ENCODE measurements at places on chromosomes 5 and 9. TPM values are rescaled to one million over a fixed set of nuclear protein-coding genes. Genes with fewer than 3 reads are reported as not detected.

- peak; percentile 35 for DNase-seq
Observed at GRCh38 chr9:92668746-92669526, 995 bp downstream of the IPPK start.

The CDH9 gene
- not detected for total RNA-seq

The NRG2 gene
- 10.4 TPM for total RNA-seq

DNA sequence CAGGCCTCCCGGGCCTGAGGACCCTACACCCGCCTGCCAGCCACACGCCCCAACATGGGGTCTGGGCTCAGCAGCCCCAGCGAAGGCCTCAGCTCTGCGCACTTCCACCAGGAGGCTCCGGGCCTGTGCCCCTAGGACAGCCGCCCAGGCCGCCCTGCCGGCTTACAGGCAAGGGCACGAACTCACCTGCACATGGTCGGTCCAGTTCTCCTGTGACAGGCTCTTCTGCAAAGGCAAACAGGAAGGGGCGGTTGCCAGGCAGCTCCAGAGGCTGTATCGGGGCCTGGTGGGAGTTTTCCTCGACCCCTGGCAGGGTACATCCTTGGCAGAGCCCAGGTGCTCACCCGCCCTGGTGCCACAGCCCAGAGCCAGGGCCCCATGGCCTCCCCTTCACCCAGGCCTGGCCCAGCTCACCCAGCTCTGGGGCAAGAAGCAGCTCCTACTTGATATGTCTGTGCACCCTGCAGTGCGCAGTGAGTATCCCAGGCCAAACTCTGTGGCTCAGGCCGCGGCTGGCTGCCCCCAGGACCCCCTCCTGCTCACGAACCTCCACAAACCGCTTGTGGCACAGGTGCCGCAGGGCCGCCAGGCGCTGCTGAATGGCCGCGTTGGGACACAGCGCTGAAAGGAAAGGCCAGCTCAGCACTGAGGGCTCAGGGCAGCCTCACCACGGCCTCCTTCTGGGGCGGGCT, 52.2 kb upstream of the NRARP start:
- DNase-seq, result no peak

- DNase-seq, result no peak
Observed at GRCh38 chr5:169557838-169558237, 25.7 kb upstream of the SPDL1 start.

- DNase-seq, result peak; percentile 73
Observed at GRCh38 chr5:15821506-15821905, 321.5 kb downstream of the FBXL7 start.

DNA sequence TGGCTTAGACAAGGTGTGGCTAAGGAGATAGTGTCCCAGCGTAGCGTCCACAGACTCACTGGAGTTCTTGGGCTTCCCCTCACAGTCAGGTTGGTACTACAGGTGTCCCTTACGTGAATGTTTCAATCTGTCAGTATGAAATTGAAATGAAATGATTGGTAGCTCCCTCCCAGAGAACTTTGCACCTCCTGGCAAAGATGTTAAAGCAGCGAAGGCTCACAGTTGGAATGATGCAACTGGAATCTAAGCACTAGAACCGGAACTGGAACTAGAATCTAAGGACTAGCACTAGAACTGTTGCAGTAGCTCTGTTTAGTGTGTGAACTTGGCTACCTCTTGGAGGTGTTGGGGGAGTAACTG, 1.1 kb downstream of the SLC31A1 start:
- no peak for DNase-seq

The GADD45G gene
- total RNA-seq, result not detected

The SOHLH1 gene
- not detected for total RNA-seq

DNA sequence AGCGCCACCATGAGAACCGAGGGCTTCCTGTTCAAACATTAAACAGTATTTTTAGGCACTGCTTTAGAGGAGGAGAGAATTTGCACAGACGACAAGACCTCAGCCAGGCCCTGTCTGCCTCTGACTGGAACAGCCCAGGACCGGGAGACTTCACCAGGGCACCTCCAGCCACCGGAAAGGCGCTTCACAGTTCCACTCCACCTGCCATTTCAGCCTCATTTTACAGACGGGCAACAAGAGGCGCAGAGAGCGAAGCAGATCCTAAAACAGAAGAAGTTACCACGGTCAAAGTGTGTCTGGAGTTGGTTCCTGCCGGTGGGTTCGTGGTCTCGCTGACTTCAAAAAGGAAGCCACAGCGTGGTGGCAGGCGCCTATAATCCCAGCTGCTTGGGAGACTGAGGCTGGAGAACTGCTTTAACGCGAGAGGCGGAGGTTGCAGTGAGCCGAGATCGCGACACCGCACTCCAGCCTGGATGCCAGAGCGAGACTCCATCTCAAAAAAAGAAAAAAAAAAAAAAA, 28.4 kb downstream of the COL23A1 start:
- DNase-seq, result no peak

GRCh38 chr5:1075555-1075881, 36.3 kb downstream of the SLC12A7 start:
- no peak for DNase-seq

The RANBP17 gene
- 8.4 TPM for total RNA-seq

GRCh38 chr5:171578829-171579491, 159.5 kb downstream of the FGF18 start:
- DNase-seq, result no peak

DNA sequence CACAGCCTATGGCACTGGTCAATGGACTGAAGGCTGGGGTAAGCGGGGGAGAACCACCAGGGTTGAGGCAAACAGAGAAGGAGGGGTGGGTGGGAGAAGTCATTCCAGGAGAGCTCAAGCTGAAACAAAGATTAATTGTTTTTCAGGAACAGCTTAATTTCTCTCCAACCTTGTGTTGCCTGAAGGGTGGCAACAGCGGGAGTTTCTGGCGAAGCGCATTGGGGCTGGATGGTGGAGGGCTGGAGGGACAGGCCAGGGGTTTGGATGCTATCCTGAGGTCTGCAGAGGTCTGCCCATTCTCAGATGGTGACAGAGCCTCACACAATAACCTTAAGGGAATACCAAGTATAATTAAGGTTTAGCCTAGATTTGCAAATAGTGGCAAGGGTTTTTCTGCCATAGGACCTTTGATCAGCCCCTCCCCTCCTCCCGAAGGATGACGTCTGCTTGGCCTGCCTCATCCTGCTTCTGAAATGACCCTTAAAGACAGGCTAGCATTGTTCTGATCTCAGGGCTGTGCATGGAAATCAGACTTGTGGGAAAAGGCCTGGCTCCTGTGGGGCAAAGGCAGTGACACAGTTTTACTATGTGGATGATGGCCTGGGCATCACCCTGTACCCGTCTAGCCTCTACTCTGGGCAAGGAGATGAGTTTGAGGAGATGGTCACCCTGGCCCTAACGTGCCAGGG, 32.7 kb downstream of the PSD2 start:
- DNase-seq, result no peak

DNA sequence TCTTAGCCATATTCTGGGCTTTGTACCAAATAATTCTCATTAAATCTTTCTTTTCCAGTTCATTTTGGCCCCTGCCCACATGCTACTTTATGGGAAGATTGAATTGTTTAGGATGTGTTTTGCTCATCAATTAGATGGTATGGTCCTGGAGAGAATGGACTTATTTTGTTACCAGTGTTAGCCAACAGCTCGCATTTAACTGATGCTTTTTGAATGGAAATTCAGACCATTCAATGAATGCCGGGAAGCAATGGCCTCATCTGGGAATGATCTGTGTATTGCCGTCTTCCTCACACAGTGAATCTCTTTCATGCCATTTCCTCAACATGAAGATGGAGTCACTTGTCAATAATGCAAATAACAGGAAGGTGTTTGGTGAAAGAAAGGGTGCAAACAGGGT, 370.6 kb upstream of the PIK3R1 start:
- DNase-seq, result no peak

DNA sequence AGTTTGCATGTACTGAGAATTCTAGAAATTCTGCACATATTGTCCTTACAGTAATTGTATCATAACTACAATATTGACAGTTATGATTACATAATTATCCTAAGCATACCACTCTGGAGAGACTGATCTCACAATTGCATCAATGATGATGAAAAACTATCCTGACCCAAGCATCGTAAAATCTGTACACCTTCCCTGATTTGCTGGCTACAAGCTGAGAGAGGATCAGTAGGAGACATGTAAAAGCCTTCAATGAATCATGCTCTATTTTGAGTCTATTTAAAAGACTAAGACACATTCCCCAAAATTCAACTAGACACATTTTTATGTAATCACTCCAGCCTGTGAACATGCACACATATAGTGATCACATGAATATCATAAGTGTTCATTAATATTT, 1833.8 kb downstream of the EFNA5 start:
- no peak for DNase-seq

- no peak for DNase-seq
Observed at GRCh38 chr5:3377176-3377575, 218.5 kb upstream of the IRX1 start.

The SHISAL2B gene
- not detected for total RNA-seq

DNA sequence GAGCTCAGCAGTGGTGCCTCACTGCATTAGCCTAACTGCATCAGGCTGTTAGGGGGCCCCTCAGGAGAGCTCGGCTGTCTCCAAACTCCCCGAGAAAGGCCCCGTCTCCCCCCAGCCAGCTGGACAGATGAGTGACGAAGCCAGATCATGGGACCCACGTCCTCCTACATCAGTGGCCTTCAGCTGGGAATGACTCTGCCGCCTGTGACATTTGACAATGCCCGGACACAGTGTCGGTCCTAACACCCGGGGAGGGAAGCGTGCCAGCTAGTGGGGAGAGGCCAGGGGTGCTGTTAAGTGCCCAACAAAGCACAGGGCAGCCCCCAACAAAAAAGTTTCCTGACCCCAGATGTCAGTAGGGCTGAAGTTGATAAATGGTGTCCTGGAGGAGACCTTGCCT, 375.2 kb upstream of the IRX2 start:
- DNase-seq, result no peak

DNA sequence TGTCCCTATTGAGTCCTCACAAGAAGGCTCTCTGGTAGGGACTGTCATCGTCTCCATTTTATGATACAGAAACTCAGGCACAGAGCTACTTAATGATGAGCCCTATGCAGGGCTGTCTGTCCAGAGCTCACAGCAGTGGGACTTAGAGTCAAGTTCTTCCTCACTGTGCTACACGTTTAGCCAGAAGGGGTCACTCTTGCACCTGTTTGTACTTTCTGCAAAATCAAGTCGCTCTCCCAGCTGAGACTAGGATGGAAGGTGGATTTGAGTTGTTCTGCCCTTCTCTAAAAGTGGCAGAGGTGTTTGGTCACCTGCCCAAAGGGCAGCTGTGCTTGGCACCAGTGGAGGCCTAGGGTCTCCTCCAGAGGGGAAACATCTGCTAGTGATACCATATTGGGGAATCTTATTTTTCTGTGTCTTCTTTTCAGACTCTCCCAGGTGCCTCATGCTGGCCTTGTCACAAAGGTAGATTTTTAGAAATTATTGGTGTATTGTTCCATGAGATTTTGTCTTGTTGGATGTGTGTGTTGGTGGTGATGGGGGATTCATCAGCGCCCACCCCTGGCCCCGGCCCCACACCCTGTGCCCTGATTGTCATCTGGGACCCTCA, 104.2 kb downstream of the PPARGC1B start:
- DNase-seq, result peak; percentile 59

- peak; percentile 88 for DNase-seq
Observed at GRCh38 chr9:71725590-71726338, 42.5 kb downstream of the CEMIP2 start.

The IL9 gene
- not detected for total RNA-seq

DNA sequence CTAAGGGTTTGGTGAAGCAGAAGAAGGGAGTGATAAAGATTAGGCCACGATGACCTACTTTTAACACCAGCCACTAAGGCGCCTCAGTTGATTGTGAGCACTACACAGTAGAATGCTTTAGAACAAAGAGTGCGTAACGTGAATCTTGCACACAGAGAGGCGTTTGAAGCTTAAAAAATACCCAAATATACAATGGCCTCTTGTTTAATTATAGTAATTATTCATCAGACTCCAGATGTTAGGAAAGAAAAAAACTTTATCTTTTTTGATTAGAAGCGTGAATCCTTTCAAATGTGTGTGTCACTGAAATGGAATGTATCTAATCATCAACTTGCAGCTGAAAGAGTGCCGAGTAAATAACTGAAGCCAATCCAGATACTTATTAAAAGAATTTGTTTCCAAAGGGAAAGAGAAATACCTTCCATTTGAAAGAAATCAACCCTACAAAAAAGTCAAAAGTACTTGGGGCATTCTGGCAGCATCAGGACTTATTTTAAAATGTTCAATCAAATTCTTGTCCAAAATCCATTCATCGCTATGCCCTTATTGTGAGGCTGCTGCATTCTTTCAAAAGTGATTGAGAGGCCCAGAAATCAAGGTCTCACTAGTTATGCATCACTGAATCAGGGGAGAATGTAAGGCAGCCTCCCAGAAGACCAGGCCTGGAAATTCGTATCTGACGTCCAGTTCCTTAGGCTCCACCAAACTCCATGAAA, 337.5 kb downstream of the ZNF608 start:
- no peak for DNase-seq

DNA sequence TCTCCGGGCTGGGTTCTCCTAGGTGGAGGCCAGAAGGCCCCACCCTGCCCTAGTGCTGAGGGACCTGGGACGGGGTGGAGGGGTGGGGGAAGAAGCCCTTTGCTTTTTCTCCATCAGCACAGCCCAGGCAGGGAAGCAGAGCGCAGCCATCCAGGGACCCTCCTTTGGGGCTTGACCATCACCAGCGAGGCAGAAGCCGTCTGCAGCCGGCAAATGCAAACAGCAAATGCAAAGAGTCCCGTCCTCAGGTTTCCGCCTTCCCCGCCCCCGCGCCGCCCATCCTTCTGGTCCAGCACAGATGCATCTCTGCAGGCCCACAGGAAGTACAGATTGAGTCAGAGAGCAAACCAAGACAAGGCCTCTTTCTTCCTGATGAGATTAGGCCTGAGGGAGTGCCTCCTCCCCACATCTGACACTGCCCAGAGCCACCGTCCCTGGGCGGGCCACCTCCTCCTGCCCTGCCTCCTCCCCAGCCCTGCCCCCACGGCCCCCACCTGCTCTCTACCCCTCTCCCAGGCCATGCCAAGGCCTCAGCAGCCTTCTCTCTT, 23.4 kb downstream of the CORO2A start:
- peak; percentile 96 for DNase-seq

The CNTFR gene
- not detected for total RNA-seq

DNA sequence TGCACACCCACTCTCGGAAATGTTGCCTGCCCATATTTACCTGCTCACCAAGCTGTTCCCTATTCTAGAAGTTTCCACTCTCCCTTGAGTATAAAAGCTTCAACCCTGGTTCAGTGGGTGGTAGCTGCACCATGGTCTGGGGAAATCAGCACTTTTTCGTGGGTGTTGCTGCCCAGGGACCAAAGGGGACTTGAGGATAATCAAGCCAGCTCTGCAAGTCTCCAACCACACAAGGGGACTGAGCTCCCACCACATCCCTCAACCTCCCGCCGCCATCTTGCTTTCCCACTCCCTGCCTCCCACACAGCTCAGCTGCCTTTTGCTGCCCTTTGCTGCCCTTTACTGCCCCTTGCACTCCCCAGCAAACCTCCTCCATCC, 210.0 kb downstream of the AUH start:
- no peak for DNase-seq

DNA sequence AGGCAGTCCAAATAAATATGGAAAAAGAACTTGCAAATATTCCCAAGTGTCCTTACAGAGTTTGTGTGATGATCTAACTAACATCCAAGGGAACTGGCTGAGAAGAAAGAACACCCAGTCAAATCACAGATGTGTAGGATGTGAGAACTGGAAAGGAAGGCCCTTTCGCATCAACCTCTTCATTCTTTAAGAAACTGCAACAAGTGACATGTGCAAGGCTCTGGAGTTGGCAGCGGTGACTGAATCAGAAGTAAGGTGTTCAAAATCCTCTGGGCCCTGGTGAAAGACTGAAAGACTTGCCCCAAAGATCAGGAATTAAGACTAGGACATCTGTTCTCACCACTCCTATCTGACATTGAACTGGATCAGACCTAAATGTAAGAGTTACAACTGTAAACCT, 88.7 kb downstream of the RAPGEF1 start:
- DNase-seq, result no peak

The KCNN2 gene
- total RNA-seq, result not detected

Measured in HT1080 (cell line).